Stimulated activated CD4-positive, alpha-beta T cell treated with anti-CD3 and anti-CD28 coated beads, Interleukin-2, amount 100 ng/mL, for 48 hours (primary cell): ENCODE measurements at places on chromosomes 5 and 9.

GRCh38 chr5:115583474-115583873 lies 18.8 kb downstream of the TICAM2 start:
- DNase-seq = no peak

- DNase-seq = no peak
Measured at GRCh38 chr9:91047993-91048607, 246.5 kb downstream of the SYK start.

DNA sequence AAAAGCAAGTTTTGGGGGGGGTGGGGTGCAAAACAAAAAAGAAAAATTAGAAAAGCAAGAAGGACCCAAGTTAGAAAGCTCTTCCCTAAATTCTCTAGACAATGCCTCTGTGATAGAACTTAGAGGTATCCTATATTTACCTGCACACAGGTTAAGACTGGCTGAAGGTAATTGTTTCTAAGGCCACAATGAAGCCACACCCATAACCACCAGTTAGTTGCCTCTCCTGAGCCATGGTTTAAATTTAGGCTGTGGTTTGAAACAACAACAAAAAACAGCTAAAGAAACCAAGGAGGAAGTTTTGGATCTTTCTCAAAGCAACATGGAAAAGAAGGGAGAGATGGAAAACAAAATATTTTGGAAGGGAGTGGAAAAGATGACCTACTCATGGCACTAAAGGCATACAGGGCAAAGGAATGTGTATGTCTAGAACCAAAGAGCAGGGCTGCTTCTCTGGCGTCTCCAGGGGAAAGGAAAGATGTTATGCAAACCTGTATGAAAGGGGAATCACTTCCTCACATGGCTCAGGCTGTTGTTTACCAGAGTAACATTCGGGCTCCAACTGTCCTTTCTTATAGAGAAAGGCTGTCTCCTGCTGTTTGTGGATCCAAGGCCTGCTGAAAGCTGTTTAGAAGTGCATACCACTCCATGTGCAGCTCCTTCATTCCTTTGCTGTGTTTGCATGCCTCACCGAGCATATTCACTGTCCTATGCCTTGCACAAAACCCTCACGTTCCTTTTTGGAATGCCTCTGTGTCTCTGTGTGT lies 408.9 kb upstream of the MPDZ start:
- DNase-seq = no peak

DNA sequence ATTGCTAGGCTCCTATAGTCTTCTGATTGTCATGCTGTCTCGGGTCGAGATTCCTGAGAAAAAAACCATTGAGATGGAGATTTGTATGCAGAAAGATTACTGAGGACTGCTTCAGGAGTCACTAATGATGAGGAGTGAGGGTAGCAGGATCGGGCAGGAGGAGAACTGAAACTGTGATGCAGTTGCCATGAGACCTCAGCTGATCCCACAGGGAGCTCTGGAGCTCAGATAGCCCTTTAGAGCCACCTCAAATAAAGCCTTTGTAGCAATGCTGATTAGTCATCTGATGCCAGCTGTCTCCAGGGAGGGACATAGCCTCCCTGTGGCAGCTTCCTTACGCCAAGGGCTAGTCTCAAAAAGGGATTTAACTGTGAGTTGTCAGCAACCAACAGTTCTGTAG lies 256.9 kb downstream of the DMAC1 start:
- DNase-seq = no peak

DNA sequence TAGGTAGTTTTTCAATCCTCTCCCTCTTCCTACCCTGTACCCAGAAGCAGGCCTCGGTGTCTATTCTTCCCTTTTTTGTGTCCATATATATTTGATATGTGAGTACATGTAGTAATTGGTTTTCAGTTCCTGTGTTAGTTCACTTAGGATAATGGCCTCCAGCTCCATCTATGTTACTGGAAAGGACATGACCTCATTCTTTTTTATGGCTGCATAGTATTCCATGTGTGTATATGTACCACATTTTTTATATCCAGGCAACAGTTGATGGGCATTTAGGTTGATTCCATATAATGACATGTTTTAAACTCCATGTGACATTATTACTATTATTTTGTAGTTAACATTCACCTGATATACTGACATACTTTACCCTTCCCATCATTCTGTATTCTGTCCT lies 49.1 kb downstream of the CAVIN4 start:
- DNase-seq = no peak

DNA sequence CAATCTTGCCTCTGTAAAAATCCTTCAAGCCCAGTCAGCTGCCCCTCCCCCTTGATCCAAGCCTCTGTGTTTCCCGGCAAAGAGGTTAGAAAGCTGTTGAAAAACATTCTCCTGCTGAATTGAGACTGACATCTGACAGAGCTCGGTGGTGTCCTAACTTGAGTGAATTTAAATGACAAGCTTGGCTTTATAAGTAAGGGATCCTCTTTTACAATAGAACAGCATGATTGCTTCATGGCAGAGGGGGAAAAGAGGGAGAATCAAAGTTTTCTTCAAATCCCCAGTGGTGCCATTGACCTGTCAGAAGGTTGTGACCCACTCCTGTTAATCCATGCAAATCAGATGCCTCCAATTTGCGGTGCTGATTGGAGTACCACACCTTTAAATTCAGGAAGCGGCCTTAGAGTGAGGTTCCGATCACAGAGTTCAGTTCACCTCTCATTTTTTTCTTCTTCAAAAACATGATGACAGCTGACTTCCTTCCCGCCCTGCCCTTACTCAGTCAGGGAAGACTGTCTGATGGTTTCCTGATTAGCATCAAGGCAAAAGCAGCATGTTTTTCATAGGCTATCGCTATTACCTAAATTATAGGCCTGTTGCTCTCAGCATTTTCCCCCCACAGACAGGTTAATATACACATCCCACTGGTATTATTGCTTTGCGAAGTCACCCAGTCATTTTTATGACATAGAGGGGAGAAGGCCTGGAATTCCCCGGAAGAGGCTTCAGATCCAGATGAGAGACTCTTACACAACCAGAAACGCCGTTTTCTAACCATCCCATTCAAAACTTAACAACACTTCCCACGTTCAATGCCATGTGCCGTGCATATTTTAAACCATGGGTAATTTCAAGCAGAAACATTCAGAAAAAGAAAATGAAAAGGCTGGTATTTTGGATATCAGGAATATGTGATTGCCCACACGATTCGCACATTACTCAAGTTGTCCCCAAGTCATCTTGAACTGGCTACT lies 141.4 kb downstream of the EBF1 start:
- no peak for DNase-seq

DNA sequence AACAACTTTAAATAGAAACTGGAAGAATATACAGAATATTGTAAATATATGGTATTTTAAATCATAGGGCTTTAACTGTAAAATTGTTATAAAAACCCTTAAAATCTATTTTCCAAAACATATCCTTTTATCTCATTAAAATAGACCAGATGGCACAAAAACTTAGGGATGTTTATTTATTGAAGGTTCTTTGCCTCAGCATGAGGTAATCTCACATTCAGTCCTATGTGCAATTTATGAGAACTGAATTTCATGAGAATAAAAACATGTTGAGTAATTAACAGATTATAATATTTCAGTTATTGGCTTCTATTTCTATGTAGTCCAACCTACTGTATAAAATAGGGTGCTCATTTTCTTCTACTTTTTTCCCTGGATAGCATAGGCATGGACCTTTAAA lies 329.2 kb upstream of the PRR16 start:
- DNase-seq = no peak

GRCh38 chr5:65292196-65292595 lies 189.5 kb downstream of the ADAMTS6 start:
- DNase-seq = no peak

DNA sequence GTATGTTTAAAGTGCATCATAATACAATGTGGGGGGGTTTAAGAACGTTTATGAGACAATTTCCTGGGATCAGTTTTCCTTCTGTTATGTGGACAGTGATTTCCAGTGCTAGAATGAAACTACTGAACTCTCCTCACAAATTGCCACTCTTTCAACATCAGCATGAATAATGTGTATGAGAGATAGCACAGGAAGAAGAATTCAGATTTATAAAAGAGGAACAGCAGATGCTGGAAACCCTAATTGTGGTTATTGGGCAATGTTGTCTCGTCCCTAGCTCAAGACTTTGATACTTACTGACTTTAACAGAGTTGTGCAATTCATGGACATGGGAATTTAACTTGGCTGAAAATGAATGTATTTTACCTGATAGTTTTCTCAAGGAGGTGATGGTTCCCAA lies 410.8 kb upstream of the MEF2C start:
- DNase-seq = no peak

- no peak for DNase-seq
Measured at GRCh38 chr5:138936225-138936967, 61.3 kb upstream of the LRRTM2 start.
